ENCODE measurements at places on chromosomes 5 and 9. TPM values are rescaled to one million over a fixed set of nuclear protein-coding genes. Genes with fewer than 3 reads are reported as not detected.

Gene ALDH7A1
- 37.3 TPM for total RNA-seq

- no peak for DNase-seq
These were observed 93.9 kb downstream of the GRIA1 start for GRCh38 chr5:153584126-153584959.

GRCh38 chr9:76032038-76032796 lies 141.7 kb downstream of the PCSK5 start:
- DNase-seq, result no peak

Gene LAMC3
- 2.6 TPM for total RNA-seq

DNA sequence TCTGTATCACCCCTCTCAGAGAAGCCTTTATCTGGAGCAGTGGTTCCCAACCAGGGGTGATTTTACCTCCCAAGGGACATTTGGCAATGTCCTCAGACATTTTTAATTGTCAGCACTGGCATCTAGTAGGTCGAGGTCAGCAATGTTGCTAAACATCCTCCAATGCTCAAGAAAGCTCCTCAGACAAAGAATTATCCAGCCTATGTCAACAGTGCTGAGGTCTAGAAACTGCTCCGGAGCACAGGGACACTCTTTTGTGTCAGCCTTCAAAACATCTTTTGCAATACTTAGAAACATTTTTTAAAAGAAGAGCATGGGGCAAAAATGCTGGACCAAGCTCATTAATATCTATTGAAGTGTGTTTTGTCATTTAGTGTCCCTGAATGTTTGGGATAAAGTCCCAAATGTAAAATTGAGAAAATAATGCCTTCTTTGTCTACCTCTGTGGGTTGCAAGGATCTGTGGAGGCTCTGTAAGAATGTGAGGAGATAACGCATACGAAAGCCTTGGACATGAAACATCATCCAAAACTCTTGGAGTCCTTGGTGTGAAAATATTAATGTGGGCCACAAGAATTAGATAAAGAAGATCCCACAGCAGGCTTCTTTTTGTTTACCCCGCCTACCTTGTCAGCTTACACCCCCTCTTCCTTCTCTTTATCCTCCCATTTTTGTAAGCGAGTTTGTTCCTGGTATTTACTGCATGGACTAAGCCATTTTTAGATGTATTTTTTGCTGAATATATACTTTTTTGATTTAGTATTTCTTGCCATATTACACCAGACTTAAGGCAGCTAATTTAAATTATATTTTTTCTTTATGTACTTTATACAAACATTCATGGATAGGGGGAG lies 193.5 kb downstream of the CD180 start:
- DNase-seq, result peak; percentile 18

Gene PDE6A
- 0.11 TPM for total RNA-seq

DNA sequence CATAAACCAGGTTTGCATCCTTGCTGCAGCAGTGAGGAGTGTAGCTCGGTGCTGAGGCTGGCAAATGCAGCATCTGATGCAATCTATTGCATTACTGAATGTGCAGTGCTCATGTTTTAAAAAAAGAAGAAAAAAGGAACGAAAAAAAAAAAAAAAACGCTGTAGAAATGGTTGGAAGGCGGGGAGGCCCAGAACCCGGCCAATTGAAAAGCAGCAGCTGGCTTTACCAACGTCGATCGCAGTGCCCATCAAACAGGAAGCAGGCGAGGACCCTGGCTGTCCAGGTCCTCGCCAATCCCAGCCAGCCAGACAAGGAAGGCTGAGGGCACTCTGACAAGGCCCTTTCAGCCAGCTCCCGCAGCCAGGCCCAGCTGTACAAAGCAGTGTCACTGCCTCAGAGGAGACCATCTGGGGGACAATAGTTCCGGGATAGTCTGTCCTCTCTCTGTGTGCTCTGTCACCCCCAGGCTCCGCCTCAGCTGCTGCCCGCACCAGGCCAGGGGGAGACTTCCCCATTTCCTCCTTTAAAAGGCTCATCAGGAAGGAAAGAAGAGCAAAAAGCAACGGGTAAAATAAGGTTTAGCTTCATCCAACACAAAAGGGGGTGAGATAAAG lies 21.8 kb upstream of the CPEB4 start:
- peak; percentile 71 for DNase-seq

Gene GZMA
- 1.4 TPM for total RNA-seq

All from right cardiac atrium (tissue), 5 donors.